ENCODE measurements at places on chromosomes 1 and 21. TPM values are rescaled to one million over a fixed set of nuclear protein-coding genes. Genes with fewer than 3 reads are reported as not detected.

- peaks cover 27% of the 10 kb centered on the region for H3K4me1 ChIP-seq
- peaks cover 16% of the 10 kb centered on the region for H3K27me3 ChIP-seq
- H3K4me3 ChIP-seq = no peak overlapping the region
- no peak overlapping the region for H3K27ac ChIP-seq
- DNase-seq = peak; percentile 59
Measured at GRCh38 chr21:45979141-45979631, 2.4 kb upstream of the COL6A1 start.

DNA sequence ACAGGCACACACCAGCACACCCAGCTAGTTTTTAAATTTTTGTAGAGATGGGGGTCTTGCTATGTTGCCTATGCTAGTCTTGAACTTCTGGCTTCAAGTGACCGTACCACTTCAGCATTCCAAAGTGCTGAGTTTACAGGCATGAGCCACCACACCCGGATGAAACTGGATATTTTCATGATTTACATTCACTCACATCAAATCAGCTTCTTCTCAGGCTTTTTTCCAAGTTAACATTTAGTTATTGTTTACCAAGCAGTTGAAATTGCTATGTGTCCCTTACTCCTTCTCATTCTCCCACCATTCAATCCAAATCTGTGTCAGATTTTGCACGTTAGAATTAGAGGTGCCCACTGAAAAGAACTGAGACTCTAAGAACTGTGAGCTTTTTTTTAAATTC, 18.4 kb downstream of the RIT1 start:
- no peaks in the 10 kb centered on the region for H3K27me3 ChIP-seq
- H3K4me1 ChIP-seq = peaks cover 18% of the 10 kb centered on the region
- H3K27ac ChIP-seq = peak overlapping the region; percentile 57
- H3K36me3 ChIP-seq = peaks cover 9% of the 10 kb centered on the region
- DNase-seq = no peak

GRCh38 chr1:8238141-8239038, 79.5 kb upstream of the SLC45A1 start:
- no peak for DNase-seq
- no peaks in the 10 kb centered on the region for H3K4me1 ChIP-seq
- peaks cover 6% of the 10 kb centered on the region for H3K27me3 ChIP-seq
- H3K36me3 ChIP-seq = no peaks in the 10 kb centered on the region
- H3K4me3 ChIP-seq = no peak overlapping the region

GRCh38 chr1:180918519-180918918, 5.8 kb downstream of the KIAA1614 start:
- no peak overlapping the region for H3K27ac ChIP-seq
- H3K36me3 ChIP-seq = no peaks in the 10 kb centered on the region
- no peaks in the 10 kb centered on the region for H3K4me1 ChIP-seq
- peaks cover 16% of the 10 kb centered on the region for H3K27me3 ChIP-seq

DNA sequence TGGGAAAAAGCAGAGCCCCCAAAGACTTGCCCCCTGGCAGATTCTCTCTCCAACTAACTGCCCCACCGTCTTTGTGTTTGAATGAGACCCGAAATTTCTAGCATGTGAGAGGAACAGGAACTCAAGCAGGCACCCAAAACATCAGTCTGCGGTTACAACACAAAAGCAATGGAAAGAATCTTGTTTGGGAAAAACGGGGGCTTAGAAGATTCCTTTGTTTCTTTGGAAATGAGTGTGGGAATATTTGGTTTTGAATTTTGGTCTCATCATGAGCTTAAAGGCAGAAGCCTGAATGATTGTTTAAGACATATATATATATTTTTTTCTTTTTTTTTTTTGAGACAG, 188.9 kb upstream of the TMEM51 start:
- DNase-seq = no peak
- H3K27ac ChIP-seq = no peak overlapping the region
- H3K4me1 ChIP-seq = peaks cover 10% of the 10 kb centered on the region
- H3K4me3 ChIP-seq = no peak overlapping the region
- no peaks in the 10 kb centered on the region for H3K27me3 ChIP-seq
- no peaks in the 10 kb centered on the region for H3K36me3 ChIP-seq

DNA sequence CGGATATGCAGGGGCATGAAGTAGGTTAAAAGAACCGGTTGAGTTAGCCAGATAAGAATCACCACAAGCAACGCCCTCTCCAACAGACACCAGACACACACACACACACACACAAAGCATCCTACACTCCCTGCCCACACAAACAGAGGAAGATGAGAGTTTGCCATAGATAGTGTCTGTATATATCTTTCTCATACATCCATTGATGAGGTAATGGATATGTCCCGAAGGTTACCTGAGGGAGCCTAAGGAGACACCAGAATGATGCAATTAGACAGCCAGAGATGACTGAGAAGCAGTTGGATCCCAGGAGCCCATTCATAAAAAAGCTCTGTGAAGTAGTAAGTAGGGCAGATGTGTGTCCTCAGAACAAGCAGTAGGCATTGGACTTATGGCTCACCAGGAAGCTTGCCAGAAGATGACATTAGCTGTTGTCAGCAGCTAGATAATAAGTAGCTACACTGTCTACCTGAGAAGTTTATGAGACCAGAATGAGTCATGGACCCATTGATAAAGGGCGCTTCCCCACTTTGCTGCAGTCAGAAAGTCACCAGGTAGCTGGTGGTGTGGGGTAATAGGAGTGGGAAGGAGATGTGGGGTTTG, 247.0 kb downstream of the KCNT2 start:
- H3K4me3 ChIP-seq = no peak overlapping the region
- H3K27me3 ChIP-seq = no peaks in the 10 kb centered on the region
- no peak for DNase-seq
- H3K4me1 ChIP-seq = no peaks in the 10 kb centered on the region
- H3K27ac ChIP-seq = no peak overlapping the region

GRCh38 chr21:40099809-40100208, 232.6 kb downstream of the PCP4 start:
- H3K36me3 ChIP-seq = no peaks in the 10 kb centered on the region
- H3K4me1 ChIP-seq = no peaks in the 10 kb centered on the region

DNA sequence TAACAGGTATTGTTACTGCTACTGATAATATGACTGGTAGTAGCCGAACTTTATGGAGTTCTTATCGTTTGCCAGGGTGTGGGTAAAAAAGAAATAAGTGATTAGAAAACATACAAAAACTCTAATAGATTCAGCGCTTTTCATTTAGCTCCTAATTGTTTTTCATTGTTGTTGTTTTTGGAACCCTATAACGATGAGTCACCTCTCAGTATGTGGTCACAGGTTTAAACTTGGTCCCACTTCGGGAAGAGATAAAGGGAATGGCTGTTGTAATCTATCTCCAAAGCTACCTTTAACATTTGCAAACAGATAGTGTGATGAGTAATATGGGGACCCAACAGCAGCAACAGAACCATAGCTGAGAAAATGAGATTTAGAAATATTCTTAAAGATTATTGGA, 62.7 kb upstream of the BCL10 start:
- no peaks in the 10 kb centered on the region for H3K36me3 ChIP-seq
- no peak for DNase-seq
- H3K27me3 ChIP-seq = peaks cover 5% of the 10 kb centered on the region
- H3K4me3 ChIP-seq = no peak overlapping the region
- no peak overlapping the region for H3K27ac ChIP-seq
- peaks cover 4% of the 10 kb centered on the region for H3K4me1 ChIP-seq

GRCh38 chr1:167227934-167228378, 7.3 kb downstream of the POU2F1 start:
- no peaks in the 10 kb centered on the region for H3K27me3 ChIP-seq
- DNase-seq = no peak
- H3K4me1 ChIP-seq = peaks cover 57% of the 10 kb centered on the region
- no peak overlapping the region for H3K4me3 ChIP-seq
- H3K36me3 ChIP-seq = no peaks in the 10 kb centered on the region

DNA sequence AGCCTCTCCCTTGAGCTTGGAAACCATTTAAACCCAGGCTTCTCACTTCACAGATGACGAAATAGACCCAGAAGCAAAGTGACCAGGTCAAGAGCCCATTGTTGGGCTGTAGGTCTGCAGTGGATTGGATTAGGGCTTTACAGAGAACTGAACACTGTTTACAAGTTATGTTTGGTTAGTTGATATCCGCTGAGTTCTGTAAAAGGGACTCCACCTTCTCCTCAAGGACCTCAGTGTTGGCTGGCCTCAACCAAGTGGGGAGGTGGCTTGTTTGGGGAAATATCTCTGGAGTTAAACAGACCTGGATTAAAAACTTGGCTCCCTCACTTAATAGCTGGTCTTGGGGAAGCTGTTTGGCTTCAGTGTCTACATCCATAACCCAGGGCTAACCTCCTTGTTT, 88.1 kb downstream of the UCK2 start:
- no peaks in the 10 kb centered on the region for H3K27me3 ChIP-seq
- DNase-seq = no peak
- H3K4me1 ChIP-seq = no peaks in the 10 kb centered on the region
- no peak overlapping the region for H3K27ac ChIP-seq

GRCh38 chr21:38179511-38179910, 77.3 kb upstream of the KCNJ15 start:
- DNase-seq = no peak
- H3K36me3 ChIP-seq = no peaks in the 10 kb centered on the region
- H3K27me3 ChIP-seq = peaks cover 6% of the 10 kb centered on the region
- no peak overlapping the region for H3K27ac ChIP-seq

DNA sequence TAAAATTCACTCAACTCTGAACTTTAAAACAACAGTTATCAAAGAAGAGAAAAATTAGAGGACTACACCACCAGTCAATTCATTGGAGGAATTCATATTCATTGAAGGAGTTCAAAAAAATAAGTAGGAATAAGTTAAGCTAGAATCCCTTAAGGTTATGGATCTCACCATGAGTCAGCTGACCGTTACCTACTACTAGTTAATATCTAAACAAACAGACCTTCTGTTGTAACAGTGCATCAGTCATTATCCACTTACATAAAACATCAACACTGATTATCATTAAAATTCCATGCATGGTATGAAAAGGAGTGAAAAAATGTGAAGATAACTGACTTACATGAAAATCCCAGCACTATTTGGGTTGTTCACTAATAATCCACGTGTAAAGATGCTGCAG, 44.9 kb downstream of the FOXJ3 start:
- H3K4me1 ChIP-seq = peaks cover 20% of the 10 kb centered on the region
- no peak overlapping the region for H3K27ac ChIP-seq
- H3K36me3 ChIP-seq = peaks cover 21% of the 10 kb centered on the region
- no peaks in the 10 kb centered on the region for H3K27me3 ChIP-seq
- no peak for DNase-seq

- H3K4me1 ChIP-seq = no peaks in the 10 kb centered on the region
- no peak for DNase-seq
- H3K36me3 ChIP-seq = peaks cover 3% of the 10 kb centered on the region
- H3K4me3 ChIP-seq = no peak overlapping the region
- H3K27me3 ChIP-seq = no peaks in the 10 kb centered on the region
Measured at GRCh38 chr1:97200595-97200994, 479.0 kb downstream of the PTBP2 start.

- H3K4me1 ChIP-seq = peaks cover 6% of the 10 kb centered on the region
- no peak for DNase-seq
- H3K27ac ChIP-seq = no peak overlapping the region
- peaks cover 10% of the 10 kb centered on the region for H3K36me3 ChIP-seq
Measured at GRCh38 chr1:39043513-39043912, 17.4 kb downstream of the NDUFS5 start.

GRCh38 chr1:40383095-40383487, 9.6 kb downstream of the SMAP2 start:
- H3K36me3 ChIP-seq = peaks cover 62% of the 10 kb centered on the region
- DNase-seq = no peak
- no peaks in the 10 kb centered on the region for H3K27me3 ChIP-seq

GRCh38 chr1:184693011-184693410, 61.6 kb downstream of the EDEM3 start:
- H3K36me3 ChIP-seq = peaks cover 15% of the 10 kb centered on the region
- H3K27ac ChIP-seq = no peak overlapping the region
- no peak for DNase-seq
- H3K4me1 ChIP-seq = peaks cover 5% of the 10 kb centered on the region
- no peaks in the 10 kb centered on the region for H3K27me3 ChIP-seq

GRCh38 chr1:17027403-17027802, 15.7 kb upstream of the ATP13A2 start:
- H3K4me3 ChIP-seq = no peak overlapping the region
- DNase-seq = no peak
- H3K4me1 ChIP-seq = no peaks in the 10 kb centered on the region
- no peak overlapping the region for H3K27ac ChIP-seq
- peaks cover 16% of the 10 kb centered on the region for H3K36me3 ChIP-seq

DNA sequence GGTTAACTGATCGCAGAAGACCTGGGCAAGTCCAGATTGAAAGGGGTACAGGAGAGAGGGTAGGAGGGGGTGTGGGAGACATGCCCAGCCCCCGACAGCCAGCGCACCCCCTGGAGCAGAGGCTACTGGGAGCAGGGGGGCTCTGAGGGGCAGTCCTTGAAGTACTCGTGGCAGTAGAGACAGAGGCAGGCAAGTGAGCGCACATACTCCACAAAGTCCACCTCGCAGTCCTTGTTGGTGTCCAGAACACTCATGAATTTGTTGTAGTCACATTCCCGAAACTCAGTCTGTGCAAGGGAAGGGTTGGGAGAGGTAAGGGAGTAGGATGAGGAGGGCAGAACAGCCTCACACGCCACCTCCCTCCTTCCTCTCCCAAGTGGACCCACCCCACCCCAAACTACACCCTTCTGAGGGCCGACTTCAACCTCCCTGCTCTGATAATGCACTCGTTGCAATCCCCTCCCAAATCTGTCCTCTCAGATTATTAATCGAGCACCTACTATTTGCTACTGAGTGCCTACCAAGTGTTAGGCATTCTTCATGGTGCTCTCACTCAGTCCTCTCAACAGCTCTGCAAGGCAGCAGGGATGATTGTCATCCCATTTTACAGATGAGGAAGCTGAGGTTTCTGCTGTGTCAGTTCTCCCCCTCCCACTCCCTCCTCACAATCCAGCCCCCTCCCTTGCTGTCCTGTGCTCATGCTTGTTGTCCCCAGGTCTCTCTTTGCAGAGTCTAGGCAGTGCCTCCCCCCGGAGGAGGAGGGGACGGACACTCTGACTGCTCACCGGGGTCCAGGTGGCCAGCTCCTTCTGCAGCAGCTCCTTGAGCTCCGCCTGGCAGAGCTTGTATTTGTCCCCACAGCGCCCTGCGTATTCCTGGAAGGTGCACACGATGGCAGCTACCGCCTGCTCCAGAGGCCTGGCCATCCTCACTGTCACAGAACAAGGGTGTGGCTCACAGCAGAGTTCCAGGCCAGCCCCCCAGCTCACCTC, 1.2 kb downstream of the S100A3 start:
- peaks cover 19% of the 10 kb centered on the region for H3K36me3 ChIP-seq
- H3K27me3 ChIP-seq = no peaks in the 10 kb centered on the region
- DNase-seq = no peak
- peaks cover 42% of the 10 kb centered on the region for H3K4me1 ChIP-seq

GRCh38 chr1:54998677-54999076, at the start of gene BSND:
TSS of gene BSND (plus strand) at chr1:54998933. CDS start at chr1:54999187, 254 bp downstream.
- DNase-seq = no peak
- no peak within 1 kb of the TSS for H3K4me3 ChIP-seq
- no peak within 1 kb of the TSS for H3K27ac ChIP-seq
- no peaks in the 10 kb centered on the region for H3K36me3 ChIP-seq
- peaks cover 42% of the 10 kb centered on the region for H3K27me3 ChIP-seq

CLCA1 gene
- total RNA-seq = not detected

PGLYRP4 gene
- total RNA-seq = not detected

KRTAP19-1 gene
- total RNA-seq = not detected

OR14K1 gene
- not detected for total RNA-seq

VWA5B1 gene
- not detected for total RNA-seq

CA6 gene
- total RNA-seq = 3.5 TPM

LMX1A gene
- total RNA-seq = not detected

GNG4 gene
- 2.2 TPM for total RNA-seq

FALEC gene
- not detected for total RNA-seq

All from activated CD8-positive, alpha-beta T cell treated with anti-CD3 and anti-CD28 coated beads for 36 hours (primary cell).